NCI-H446 (cell line): ENCODE measurements at places on chromosomes 2 and 18.

- DNase-seq: peak; percentile 40
These were observed 76.6 kb upstream of the ITGA4 start for GRCh38 chr2:181380581-181380980.

- peak; percentile 46 for DNase-seq
These were observed 14.4 kb upstream of the STAT4 start for GRCh38 chr2:191165176-191165643.

DNA sequence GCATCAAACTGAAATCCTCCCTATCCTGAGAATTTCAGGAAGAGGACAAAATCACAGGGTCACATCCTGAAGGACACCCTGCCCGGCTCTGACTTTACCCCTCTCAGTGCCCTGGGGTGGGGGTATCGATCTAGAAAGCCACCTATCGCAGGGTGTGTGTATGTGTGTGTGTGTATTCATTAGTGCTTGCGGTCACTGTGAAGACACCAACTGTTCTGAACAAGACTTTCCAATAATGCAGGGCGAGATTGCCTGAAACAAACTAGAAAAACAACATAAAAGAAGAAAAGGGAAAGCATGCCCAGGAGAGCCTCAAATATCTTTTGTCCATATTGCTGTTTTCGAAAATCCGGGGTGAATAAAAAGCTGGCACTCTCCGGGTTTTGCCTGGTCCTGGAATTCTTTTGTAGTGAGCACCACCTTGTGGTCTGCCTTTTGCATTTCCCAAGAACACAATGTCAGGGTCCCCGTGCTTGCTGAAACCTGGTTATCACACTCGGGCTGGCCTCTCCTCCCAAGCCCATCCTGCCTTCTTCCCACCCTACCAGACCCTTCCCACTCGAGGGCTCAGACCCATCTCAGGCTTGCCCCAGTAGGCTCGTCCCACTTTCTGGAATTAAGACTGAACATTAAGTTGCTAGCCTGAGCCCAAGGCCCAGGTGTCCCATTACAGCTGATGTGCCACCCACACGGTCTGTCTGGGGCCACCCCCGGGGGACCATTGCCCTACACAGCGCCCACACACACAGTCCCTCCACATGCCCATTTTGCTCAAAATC lies 25.0 kb upstream of the COPS8 start:
- peak; percentile 69 for DNase-seq

DNA sequence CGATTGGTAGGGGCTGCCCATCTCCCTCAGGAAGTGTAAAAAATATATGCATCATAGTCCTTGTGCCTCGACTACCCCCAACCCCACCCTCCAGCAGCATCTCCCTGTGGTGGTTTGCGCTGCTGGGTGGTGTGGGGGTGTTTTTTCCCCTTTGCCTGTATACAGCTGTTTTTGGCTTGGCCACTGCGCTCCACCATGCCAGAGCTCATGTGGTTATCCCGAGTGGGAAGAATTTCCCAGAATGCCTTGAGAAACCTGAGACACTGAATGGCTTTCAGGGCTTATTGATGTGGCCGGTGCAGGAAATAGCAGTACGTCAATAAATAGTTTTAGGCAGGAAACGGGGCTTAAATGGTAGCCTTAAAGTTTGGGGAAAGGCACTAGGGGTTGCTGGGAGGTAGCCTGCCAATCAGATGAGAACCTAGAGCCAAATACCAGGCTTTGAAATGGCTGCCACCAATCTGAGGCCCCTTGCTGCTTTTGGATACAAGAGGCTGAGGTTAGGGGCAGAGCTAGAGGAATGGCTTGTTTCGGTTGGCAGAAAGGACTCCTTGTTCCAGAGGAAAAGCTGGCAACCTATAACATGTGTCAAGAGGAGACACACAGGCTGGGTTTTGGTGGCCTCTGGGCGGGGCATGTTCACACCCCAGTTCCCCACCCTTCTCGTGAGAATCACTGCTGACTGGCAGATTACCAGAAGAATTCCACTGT lies 144.1 kb downstream of the SMAD7 start:
- no peak for DNase-seq

- DNase-seq: no peak
These were observed 661.7 kb downstream of the TSN start for GRCh38 chr2:122417114-122417513.

GRCh38 chr2:107001551-107001950 lies 115.6 kb upstream of the ST6GAL2 start:
- DNase-seq: no peak

DNA sequence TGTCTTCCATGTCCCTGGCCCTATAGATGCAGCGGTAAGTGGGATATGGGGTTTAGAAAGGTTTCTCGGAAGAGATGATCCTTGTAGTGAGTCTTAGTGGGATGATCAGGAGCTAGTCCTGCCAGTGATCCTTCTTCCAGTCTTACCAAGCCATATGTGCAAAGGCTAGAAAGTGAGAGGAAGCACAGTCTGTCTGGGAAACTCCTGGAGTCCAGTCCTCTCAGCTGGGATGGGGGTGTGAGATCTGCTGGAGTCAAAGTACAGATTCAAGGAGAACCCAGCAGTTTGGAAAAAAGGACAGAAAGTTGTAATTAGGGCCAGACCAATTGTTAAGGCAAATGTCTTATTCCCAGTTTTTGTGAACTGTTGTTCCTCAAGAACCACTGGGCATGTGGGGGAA lies 83.3 kb downstream of the LIMS1 start:
- no peak for DNase-seq

GRCh38 chr2:101790857-101791256 lies 93.3 kb downstream of the MAP4K4 start:
- DNase-seq: peak; percentile 58

DNA sequence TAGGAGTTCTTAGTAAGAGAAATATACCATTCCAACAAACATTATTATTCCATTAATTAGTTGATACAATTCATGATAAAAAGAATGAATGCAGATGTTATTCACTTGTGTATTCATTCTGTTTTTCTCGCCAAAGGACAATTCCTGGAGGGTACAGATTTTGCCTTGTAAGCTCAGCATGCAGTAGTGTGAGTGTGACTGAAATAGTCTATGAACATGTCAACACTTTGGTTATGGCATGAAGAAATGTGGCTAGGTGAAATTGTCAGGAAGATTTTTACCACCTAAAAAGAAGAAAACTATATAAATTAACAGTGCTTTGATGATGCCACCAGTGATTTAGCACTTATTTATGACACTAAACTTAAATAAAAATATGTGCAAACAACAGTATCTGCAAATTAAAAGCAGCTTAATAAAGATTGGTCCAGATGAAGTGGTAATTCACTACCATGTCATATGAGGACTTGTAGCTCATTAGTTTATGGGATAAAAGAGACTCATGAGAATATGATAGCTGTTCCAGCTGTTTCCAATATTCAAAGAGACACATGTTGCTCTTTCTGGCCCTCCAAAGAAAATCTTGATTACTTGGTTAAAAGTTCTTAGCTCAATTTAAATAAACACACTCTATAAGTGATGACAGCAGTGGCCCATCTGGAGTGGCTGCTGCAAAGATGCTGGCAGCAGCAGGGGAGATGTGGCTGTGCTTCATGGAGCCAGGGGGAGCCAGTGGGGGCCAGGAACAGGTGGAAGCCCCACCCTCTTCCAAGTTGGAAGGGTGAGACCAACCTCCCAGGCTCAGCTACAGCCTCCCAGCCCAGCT lies 165.0 kb downstream of the CDH19 start:
- no peak for DNase-seq

GRCh38 chr2:29691391-29691950 lies 229.9 kb downstream of the ALK start:
- no peak for DNase-seq

- no peak for DNase-seq
These were observed 65.0 kb downstream of the NOL4 start for GRCh38 chr18:34159691-34160185.

- no peak for DNase-seq
These were observed 23.4 kb upstream of the CHRNA1 start for GRCh38 chr2:174787487-174788205.

- DNase-seq: no peak
These were observed 1064.4 kb upstream of the ZEB2 start for GRCh38 chr2:145584353-145584752.

DNA sequence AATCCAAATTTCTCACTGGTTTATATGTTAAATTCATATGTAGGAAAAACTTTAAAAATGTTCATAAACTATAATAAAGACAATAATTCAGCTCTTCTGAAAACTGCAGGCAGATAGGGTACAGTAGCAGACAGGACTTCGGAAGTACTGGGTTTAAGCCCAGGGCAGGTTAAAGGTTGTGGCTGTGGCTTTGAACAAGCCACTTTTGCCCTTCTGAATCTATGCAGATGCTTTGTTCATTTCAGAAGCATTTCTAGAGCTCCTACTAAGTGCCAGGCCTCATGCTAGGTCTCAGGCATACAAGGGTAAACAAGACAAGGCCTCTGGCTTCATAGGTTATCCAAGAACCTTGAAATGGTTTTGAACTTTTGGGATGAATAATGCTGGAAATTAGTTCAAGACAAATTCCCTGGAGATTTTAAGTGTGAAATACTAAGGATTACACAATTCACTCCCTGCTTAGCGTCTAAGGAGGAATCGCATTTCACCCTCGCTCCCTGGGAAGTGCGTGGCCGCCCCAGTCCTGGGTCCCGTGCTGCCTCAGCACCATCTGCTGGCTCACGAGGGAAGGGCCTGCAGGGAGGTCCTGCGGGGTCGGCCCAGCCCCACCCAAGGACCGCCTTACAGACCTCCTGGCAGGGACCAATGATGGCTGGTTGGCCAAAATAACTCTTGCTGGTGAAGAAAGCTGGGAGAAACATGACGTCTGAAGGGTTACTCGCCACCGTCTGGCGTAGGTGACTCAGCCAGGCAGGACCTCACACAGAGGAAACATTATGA lies 67.7 kb upstream of the L3MBTL4 start:
- no peak for DNase-seq

DNA sequence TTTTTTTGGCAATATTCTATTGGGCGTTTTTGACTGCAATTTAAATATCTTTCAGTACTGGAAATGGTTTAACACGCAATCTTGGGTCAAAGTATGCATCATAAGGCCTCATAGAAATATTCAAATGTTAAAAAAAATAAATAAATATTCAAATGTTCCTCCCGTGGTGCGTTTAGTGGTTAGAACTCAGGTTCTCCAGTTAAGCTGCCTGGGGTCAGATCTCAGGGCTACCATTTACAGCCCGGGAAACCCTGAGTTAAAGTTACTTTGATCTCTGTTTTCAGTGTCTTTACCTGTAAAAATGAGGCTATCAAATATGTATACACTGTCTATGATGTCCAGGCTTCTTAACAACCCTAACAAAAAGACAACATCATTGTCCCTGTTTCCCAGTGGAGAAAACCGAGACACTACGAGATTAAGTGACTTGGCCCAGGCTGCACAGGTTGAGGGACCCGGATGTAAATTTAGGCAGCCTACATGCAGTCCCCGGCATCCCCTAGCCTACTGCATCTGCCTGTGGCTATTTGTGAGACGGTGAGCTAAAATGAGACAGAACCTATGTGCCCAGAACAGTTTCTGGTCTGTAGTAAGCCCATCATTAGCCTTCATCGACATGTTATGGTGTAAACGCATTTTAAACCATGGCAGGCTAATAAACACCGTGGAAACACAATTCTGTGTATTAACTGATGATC lies 1.7 kb downstream of the FHL2 start:
- DNase-seq: peak; percentile 27

DNA sequence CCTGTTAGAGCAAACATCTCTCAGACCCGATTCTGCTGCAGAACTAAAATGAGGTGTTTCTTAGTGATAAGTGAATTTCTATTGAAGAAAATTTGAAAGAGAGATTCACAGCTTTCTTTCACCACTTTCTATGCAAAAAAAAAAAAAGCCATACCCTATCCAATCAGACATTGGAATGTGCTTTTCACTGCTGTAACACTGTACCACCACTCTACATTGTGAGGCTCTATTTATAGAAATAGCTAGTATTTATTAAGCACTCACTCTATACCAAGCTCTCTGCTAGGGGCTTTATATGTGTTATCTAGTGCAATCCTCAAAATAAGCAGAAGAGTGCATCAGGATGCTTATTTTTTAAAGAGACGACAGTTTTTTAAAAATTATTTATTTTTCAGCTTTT lies 580.6 kb upstream of the VRK2 start:
- DNase-seq: no peak

DNA sequence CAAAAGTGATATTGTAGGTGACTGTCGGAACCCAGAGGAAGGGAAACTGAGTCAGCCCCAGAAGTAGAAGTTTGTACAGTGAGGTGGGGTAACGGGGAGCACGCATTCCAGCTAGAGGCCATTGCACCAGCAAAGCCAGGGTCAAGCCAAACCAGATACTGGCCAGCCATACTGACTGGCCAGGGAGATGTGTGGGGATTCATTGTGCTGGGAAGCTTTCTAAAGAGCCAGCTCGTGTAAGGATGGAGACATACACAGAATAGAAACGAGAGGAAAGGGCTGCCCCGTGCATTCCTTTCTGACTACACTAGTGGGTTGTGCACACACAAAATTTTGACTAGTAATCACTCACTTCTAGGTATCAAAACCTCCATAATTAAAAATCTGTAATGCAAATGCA lies 175.3 kb upstream of the PID1 start:
- no peak for DNase-seq

DNA sequence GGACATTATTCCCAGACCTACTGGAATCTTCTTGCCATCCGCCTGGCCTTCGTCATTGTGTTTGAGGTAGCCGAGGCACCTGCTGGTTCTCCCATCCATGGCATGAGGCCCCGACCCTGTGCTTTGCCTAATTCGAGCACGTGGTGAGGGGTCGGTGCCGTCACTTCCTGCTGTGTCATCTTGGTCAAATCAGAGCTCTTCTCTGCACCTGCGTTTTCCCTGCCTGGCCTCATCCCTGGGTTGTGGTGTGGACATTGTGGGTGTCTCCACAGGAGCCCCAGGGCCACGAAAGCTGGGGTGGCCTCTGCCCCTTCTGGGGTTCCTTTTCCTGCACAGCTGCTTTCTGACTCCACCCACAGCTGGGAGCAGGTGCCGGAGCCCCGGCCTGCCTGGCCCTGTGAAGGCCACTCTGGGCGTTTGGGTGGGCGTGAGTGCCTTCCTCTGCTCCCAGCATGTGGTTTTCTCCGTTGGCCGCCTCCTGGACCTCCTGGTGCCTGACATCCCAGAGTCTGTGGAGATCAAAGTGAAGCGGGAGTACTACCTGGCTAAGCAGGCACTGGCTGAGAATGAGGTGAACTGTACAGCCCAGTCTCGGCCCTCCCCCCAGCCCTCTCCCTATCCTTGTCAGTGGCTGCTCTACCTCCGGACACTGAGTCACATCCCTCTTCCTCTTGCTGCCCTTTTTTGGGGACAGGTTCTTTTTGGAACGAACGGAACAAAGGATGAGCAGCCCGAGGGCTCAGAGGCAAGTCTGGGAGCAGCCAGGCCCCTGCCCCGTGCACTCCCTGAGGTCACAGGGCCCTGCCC lies 34.9 kb downstream of the ANO7 start:
- no peak for DNase-seq

GRCh38 chr2:74001781-74002504 lies 17.2 kb downstream of the TET3 start:
- no peak for DNase-seq

GRCh38 chr2:18406219-18406618 lies 154.2 kb downstream of the RDH14 start:
- no peak for DNase-seq

DNA sequence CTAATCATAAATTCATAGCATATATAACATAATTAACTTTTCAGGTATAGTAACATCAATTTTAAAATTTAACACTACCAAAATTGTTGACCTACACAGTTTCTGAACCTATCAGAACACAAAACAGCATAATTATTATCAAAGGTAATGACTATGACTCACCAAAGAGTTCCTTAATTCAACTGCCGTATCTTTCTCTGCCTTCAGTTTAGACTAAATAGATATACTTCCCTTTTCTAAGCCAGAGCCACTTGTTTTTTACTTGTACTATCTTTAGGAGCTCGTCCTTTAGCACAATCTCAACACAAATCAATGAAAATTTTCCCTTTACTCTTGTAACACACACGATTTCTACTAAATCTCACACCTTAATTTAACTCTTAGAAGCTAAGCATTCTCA lies 54.4 kb downstream of the CCDC88A start:
- DNase-seq: no peak
